ENCODE measurements at places on chromosomes 16 and 17. TPM values are rescaled to one million over a fixed set of nuclear protein-coding genes. Genes with fewer than 3 reads are reported as not detected.
A peak's percentile ranks its signal among the peaks of the same experiment; 100 is the strongest.

Gene NPIPA1
- 36.1 TPM for total RNA-seq

DNA sequence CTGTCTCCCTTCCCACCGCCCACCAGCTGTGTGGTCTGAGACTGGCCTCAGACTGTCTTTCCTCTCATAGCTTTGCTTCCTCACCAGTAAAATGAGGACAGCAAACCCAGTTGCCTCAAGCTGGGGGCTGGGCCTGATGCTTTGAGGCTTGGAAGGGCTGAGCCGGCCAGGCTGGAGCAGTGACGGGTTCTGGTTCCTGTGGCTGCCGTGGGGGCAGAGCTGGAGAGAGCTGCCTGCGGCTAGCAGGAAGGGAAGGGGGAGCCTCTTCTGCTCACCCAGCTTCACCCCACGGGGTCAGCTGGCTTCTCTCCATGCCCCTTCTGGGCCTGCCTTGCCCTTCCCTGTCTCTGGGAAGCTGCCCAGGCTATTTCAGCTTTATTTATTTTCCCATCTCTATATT, 23.7 kb downstream of the LASP1 start:
- DNase-seq = no peak

GRCh38 chr16:9275377-9275776, 183.9 kb downstream of the HAPSTR1 start:
- DNase-seq = no peak

DNA sequence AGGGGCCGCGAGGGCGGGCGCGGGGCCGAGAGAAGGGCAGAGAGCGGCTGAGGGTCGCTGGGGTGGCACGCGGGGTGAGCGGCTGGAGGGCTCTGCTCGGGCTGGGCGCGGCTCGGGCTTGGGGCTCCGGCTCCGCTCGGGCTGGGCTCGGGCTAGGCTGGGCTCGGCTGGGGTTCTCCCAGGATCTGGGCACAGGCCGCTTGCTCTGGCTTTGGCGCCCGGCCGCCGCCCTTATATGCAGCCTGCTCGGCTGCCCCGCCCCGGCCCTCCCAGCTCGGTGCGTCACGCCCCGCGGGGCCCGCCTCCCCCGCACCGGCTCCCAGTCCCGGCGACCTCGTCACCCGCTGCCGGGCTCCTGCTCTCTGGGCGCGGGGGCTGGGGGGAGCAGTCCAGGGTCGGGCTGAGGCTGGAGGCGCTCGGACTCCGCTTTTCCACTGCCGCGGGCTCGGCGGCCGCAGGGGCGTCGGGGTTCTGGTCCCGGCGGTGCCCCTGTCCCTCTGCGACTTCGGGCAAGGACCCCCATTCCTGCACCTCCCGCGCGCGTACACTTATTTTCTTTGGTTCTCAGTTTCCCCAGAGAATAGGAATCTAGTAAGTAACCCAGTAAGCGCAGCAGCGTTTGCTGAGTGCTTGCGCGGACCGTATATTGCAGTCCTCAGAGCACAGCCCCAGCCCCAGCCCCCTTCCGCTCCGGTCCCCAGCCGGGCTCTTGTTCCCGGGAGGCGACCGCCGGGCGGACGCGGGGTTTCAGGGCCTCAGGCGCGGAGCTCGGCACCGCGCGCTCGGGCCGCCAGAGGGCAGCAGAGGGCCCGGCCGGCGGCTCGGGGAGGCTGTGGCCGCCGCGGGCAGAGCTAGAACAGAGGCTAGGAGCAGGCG, at the start of gene RASD1:
TSS of gene RASD1 (minus strand) at position 207 of the 876 bp plus-strand sequence. CDS start 214 bp downstream, outside the sequence.
- DNase-seq = peak; percentile 93

Gene KRT33B
- total RNA-seq = not detected

Gene CSH1
- total RNA-seq = not detected

DNA sequence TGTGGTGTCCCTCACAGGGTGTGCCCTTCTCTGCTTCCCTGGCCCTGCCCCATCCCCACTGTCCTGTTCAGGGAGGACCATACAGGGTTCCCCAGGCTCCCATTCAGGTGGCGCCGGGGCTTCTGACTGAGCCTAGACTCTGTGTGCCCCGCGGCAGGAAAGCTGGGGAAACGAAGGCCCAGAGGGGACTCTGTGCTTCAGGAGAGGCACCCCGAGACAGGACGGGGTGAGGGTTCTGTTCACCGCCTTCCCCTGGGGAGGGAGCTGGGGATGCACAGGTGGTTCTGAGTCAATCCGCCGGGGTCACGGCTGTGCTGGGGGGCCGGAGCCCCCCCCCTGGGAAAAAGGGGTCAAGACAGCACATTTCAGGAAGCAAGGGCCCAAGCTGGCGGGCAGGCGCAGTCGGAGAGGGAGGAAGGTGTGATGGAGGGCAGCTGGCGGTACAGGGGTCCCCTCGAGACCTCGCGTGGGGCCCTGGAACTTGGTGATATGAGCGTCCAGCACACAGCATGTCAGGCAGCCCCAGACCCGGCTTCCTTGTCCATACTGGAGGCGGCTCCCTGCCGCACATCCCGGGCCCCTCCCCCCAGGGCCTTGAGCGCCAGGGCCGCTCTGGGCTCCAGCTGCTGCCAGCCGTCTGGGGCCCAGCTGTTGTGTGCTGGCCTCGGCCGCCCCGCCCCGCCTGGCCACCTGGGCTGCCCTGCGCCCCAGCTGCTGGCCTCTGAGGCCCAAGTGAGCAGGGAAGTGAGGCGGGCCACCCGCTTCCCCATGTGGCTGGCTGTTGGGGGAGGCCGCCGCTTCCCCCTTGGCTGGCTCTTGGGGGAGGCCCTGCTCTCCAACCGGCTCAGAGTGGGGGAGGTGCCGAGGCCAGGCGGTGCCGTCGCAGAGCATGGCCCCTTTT, 5.6 kb upstream of the NOTUM start:
- no peak for DNase-seq

Gene RAB26
- total RNA-seq = 1.8 TPM

DNA sequence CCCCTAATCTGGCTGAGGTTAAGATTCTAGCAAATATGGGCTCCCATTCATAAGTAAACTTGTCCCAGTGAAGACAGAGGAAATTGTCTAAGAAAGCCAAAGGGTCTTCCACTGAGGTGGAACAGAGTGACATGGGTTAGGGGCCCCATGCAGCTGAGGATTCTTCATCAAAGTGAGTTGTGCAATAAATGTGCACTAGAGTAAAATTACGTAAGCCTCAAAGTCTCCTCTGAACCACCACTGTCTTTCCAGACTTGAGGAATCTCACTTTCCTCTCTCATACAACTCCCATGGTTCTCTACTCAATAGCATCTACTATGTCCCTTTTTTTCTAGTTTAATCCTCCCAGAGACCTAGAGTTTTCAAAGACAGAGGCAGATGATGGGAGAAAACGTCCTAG, 132.4 kb downstream of the CA10 start:
- DNase-seq = no peak

GRCh38 chr16:66107661-66108060, 258.8 kb upstream of the CDH5 start:
- DNase-seq = no peak

Gene DRC7
- not detected for total RNA-seq

Gene SPN
- 2.0 TPM for total RNA-seq

Gene PNMT
- total RNA-seq = 5.8 TPM

Gene TP53TG3B
- total RNA-seq = not detected

GRCh38 chr17:33924104-33924503, 331.0 kb upstream of the CCL2 start:
- DNase-seq = no peak

- no peak for DNase-seq
Observed at GRCh38 chr17:47280072-47280811, 26.6 kb downstream of the ITGB3 start.

Gene ADCY9
- total RNA-seq = 7.2 TPM

Gene CDH1
- 300 TPM for total RNA-seq

Gene SEPTIN12
- 10.8 TPM for total RNA-seq

Gene DHRS7C
- total RNA-seq = not detected

DNA sequence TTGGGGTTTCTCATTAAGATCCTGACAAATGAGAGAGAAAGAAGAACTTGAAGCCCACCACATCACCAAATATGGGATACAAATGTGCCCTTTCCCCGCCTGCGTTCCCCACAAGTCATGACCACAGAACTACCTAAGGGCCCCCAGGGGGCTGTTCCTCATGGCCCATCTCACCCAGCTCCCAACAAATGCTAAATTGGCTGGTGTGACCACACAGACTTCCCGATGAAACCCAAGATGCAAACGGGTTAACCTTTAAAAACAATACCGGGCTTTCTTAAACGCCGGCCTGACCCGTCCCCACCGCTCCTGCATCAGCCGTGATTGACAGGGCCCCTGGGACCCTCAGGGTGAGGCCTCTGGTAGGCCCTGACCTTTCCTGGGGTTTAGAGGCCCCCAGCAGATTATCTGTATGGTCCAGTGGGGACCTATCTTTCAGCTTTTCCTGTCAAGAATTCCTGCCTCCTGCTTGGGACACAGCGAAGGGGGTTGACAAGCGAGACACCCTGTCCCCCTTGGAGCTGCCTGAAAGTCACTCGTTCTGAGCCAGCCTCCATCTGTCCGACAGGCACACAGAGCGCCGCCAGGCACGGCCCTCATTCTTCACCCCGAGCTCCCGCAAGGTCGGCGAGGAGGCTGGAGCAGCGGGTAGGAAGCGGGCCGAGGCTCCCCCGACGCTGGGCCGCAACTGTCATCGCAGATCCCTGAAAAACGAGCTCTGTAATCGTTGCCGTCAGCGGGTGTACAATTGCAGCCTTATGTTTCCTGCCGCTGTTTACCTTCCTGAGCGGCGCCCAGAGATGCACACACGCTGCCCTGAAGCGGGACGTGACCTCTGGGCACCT, 300.1 kb downstream of the FOXL1 start:
- no peak for DNase-seq

Gene C17orf113
- total RNA-seq = 4.8 TPM

Data from prostate gland (tissue), 2 donors.